Omental fat pad (tissue), 4 donors: ENCODE measurements at places on chromosomes 12 and 14. TPM values are rescaled to one million over a fixed set of nuclear protein-coding genes. Genes with fewer than 3 reads are reported as not detected.

The ARHGAP9 gene
- total RNA-seq: 24.6 TPM

The RDH12 gene
- total RNA-seq: not detected

The TAS2R50 gene
- 4.3 TPM for total RNA-seq

The KRT85 gene
- total RNA-seq: not detected

The HCAR3 gene
- total RNA-seq: 1.8 TPM

The COL2A1 gene
- not detected for total RNA-seq

The CBLN3 gene
- 1.9 TPM for total RNA-seq

The PLEKHD1 gene
- total RNA-seq: not detected

DNA sequence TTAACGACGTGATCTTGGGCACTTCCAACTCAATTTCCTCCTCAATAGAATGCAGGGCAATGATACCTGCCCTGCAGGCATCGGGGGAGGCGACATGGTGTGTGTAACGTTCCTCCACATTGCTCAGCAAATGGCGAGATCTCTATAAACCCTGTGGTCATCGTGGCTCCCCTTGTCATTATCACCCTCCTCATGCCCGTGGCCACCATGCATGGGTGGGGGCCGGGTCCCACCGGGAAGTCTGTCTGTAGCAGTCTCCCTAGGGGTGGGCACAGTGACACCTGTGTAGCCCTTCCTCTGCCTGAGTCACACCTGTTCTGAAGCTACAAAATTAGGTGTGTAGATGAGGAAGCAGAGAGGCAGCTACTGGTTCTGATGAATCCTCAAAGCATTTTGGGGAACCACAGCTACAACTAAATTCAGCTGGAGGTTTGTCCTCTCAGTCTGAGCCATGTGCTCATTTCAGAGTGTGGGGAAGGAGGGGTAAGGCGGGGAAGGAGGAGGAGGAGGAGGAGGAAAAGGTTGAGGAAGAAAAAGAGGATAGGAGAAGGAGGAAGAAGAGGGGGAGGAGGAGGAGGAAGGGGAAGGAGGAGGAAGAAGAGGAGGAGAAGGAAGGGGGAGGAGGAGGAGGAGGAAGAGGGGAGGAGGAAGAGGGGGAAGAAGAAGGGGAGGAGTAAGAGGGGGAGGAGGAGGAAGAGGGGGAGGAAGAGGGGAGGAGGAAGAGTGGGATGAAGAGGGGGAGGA is 11.0 kb upstream of the CACNA2D4 start:
- no peak for DNase-seq

- no peak for DNase-seq
Measured at GRCh38 chr12:66804563-66804974, 125.7 kb upstream of the GRIP1 start.

- no peak for DNase-seq
Measured at GRCh38 chr14:35829449-35829848, 3.3 kb downstream of the BRMS1L start.

DNA sequence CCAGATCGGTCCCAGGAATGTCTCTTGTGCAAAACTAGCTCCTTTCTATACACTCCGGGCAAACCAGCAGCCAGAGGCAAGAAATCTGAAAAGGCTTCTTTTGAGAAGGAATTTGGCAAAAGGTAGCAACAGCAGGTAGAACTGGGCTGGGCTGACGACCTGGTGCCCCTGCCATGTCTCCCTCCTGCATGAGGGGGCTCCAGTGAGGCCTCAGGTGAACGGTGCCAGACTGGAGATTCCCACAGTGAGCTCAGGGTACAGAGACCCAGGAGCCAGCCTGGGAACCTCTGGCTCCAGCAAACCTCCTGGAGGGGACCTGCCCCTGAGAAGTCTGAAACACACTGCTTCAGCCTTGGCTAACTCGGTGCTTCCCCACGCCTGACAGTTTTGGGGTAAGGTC is 10.8 kb downstream of the ITPK1 start:
- no peak for DNase-seq

- DNase-seq: no peak
Measured at GRCh38 chr12:132393245-132393795, 63.9 kb upstream of the GALNT9 start.

DNA sequence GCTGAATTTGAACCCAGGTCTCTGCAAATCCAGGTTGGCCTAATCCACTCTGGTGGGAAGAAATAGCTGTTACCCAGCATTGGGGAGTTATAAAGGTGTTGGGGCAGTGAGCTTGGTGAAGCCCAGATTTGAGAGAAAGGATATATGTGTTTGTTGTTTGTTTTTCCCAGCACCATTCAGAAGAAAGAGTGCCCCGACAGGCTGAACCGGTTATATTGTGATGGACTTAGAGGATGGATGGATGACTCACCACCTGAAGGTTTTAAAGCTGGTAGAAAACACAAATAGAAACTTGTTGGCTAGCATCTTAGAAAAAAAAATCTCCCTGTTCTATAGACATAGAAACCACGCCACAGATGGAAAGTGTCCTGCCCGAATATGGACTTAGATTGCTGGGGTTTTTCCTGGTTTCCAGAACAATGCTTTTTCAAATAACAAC is 404.6 kb downstream of the MED13L start:
- DNase-seq: no peak

DNA sequence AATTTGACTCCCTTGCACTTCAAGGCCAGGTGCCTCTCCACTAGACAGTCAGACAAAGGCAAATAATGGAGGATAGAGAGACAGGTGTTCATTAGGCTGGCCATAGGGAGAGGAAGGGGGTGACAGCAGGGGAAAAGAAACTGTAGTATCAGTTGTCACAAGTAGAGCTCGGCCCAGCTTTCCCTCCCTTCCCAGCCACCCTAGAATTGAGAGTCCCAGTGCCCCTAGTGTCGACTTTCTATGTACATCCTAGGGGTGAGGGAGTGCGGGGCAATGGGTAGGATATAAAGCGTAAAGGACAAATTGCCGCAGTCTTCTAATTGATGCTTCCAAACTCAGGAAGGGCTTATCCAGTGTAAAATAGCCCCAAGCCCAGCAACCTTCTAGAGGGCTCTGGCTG is 39.0 kb downstream of the BAZ2A start:
- no peak for DNase-seq

- no peak for DNase-seq
Measured at GRCh38 chr12:52655720-52656124, 3.7 kb upstream of the KRT2 start.

DNA sequence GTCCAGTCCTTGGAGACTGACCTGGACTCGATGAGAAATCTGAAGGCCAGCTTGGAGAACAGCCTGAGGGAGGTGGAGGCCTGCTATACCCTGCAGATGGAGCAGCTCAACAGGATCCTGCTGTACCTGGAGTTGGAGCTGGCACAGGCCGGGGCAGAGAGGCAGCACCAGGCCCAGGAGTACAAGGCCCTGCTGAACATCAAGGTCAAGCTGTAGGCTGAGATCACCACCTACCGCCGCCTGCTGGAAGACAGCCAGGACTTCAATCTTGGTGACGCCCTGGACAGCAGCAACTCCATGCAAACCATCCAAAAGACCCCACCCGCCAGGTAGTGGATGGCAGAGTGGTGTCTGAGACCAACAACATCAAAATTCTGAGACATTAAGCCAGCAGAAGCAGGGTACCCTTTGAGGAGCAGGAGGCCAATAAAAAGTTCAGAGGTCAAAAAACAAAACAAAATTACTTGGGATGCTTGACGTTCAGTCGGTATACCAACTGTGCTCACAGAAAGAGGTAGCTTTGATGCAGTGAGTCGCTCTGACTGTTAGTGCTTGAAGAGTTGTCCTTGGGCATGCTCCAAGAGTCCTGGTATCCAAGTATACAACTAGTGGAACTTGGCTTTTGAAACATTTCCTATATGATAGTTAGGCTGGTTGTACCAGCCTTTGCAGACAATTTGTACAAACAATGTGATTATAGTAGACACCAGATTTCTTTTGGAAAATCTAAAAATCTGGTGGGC is 4.8 kb downstream of the MED6 start:
- no peak for DNase-seq

GRCh38 chr14:23294734-23295561 is 7.7 kb downstream of the PPP1R3E start:
- no peak for DNase-seq
